Stimulated activated CD4-positive, alpha-beta T cell treated with anti-CD3 and anti-CD28 coated beads, TNF-alpha, amount 100 ng/mL, for 1 hour (primary cell): ENCODE measurements at places on chromosomes 2 and 18.

DNA sequence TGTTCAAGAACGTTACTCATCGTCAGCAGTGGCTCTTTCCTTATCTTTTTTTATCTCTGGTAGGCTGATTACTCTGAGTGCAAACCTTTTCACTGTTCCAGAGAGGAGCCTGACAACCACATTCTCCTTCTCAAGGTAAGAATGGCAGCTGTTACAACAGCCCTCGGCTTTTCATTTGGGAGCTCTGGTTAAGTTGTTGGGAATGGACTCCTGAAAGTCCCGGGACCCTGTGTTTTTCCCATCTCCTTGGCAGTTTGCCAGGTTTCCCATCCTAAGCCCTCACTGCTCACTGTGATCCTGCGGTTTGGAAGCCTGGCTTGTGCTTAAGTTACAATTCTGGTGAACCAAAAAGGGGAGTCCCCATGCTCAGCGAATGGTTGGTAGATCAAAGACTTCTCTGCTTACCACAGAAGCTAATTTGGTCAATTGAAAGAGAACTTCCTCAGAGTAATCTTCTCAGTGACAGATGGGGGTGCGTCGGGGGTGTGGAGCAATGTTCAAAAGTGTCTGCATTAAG is 122.3 kb downstream of the LYPD6B start:
- no peak for DNase-seq

DNA sequence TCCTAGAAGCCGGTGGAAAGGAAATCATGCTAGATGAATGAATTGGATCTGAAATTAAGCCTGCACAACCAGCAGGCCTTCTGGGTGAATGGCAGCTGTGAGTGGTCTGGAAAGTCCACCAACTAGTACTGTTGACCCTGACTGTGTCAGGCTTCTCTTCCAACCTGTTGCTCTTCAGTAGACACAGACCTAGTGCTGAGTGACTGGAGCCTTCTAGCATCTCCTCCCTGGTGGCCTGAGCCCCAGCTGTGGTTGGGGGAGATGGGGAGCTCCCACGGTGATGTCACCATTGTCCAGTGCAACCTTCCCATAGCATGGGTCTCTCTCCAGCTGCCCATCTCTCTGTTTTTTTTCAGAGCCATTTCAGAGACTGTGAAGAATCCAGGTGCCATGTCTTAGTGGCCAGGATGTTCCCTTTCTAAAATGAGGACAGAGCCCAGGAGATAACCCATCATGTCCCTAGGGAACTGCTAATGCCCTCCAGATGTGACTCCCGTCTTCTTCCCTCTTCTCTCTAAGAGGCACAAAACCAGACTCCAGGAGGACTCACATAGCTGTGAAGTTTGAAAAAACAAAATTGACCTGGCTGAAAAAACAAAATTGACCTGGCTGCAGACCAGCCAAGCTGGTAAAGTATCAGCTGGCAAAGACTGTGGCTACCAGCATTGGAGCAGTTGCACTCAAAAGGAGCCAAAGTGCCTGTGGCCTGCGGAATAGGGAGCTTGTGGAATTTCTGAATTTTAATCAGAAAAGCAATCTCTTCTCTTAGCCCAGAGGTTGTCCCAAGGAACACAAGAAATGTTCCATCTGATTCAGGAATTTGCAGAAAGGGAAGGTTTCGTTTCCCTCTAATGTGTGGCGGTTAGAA is 67.4 kb upstream of the RPL31 start:
- no peak for DNase-seq

DNA sequence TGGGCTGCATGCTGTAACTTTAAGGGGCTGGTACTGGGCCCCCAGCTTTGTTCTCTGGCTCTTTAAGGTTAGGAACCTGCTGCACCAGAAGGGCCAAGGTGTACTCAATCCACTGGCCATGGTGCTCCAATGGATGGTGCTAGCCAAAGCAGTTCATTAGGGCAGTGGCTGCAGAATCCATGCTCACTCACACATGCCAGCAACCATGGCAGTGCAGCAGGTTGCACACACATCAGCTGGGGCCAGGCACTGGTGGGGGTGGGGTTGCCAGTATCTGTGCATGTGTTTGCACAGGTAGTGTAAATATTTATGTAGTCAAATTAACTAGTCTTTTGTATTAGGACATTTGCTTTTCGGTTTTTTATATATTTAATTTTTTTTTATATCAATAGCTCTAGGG is 228.3 kb upstream of the EPC2 start:
- DNase-seq, result no peak

- DNase-seq, result no peak
Observed at GRCh38 chr2:113799375-113799774, 42.9 kb upstream of the SLC35F5 start.
